ENCODE measurements at places on chromosomes 2 and 18. TPM values are rescaled to one million over a fixed set of nuclear protein-coding genes. Genes with fewer than 3 reads are reported as not detected.

DNA sequence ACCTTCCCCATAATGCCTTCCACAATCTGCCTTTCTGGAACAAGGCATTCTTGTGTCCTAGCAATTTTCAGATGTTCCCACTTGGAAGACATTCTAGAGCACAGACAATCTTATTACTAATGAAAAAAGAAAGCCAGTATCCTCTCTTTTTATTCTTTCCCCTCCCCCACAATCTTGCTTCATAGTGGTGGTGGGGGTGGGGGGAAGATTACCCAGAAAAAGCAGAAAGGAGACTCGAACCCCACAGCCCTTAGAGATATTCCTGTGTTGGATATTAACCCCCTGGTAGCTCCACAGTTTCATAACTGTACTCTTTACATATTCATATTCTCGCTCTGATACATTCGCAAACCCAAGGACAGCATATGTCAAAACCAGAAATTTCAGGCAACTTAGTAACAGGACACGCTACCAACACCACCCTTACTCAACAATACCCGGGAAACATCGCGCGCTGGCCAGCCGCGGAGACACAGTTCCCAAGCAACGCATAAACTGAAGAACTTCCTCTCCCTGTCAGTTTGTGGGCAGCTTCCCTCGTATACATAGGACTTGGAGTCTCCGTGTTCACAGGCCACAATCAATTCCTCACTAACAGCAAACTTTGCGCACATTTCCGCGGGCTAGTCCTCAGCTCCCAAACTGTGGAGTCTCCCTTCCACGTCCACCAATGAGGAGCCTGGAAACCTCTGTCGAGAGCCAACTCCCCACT is 793 bp downstream of the NR4A2 start:
- H3K4me1 ChIP-seq = peaks cover 14% of the 10 kb centered on the region
- H3K36me3 ChIP-seq = no peaks in the 10 kb centered on the region
- H3K27me3 ChIP-seq = peaks cover 14% of the 10 kb centered on the region
- peak overlapping the region; percentile 65 for H3K27ac ChIP-seq
- peak overlapping the region; percentile 48 for H3K4me3 ChIP-seq

GRCh38 chr2:15323227-15323626 is 237.9 kb downstream of the NBAS start:
- DNase-seq = no peak
- no peaks in the 10 kb centered on the region for H3K27me3 ChIP-seq
- no peaks in the 10 kb centered on the region for H3K36me3 ChIP-seq
- no peaks in the 10 kb centered on the region for H3K4me1 ChIP-seq
- H3K4me3 ChIP-seq = no peak overlapping the region
- H3K27ac ChIP-seq = no peak overlapping the region

DNA sequence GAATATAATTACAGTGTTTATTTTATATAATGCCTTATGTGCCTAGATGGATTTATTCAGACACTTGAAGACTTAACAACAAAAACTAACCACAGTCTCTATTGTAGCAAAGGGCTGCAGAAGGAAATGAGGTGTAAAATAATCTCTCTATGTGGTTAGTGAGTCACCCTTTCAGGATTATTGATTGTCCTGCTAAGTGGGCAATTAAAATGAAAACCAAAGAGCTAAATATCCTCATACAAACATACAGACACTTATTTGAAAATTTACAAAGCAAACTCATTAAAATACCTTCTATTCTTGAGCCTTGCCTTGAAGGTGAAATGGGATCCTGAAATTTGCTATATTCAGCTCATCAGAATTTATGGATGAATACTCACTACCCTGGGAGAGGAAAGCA is 27.7 kb upstream of the DCC start:
- no peaks in the 10 kb centered on the region for H3K27me3 ChIP-seq
- no peak overlapping the region for H3K27ac ChIP-seq
- H3K36me3 ChIP-seq = no peaks in the 10 kb centered on the region
- H3K4me1 ChIP-seq = no peaks in the 10 kb centered on the region
- DNase-seq = no peak
- H3K4me3 ChIP-seq = no peak overlapping the region

DNA sequence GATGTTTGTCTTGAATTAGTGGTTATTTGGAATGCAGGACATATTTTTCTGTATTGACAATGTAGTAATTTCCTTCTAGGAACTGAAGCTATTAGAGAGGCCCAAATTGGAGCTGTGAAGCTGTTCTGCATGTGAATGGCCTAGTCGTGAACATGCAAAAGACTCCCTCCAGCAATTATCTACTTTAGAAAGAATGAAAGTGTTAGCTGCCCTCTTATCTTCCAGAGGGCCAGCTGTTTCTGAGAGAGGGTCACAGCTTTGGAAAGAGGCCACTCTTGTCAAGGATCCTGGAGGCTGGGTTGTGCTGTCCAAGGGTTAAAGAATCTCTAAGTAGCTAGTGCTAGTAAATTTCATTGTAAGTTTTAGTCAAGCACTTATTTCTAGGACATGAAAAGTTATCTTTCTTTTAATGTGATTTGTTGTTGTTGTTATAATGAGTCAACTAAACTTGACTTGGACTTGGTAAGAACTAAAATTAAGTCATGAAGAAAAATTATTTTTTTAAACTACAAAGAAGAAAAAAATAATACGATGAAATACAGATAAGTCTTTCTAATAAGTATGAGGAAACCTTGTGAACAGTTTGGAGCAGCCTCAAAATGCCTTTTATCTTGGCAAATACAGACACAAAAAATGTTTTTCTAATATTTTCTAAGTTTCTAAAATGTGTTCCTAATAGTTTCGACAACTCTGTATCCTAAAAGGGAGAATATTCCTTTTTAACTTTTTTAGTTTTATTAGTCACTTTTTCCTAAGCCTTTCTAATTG is 36.8 kb downstream of the DPP4 start:
- H3K27me3 ChIP-seq = no peaks in the 10 kb centered on the region
- peak; percentile 30 for DNase-seq
- no peak overlapping the region for H3K27ac ChIP-seq

- H3K27ac ChIP-seq = no peak overlapping the region
- H3K36me3 ChIP-seq = no peaks in the 10 kb centered on the region
- DNase-seq = no peak
- H3K27me3 ChIP-seq = no peaks in the 10 kb centered on the region
- H3K4me3 ChIP-seq = no peak overlapping the region
Measured at GRCh38 chr2:88606371-88607030, 20.8 kb downstream of the EIF2AK3 start.

DNA sequence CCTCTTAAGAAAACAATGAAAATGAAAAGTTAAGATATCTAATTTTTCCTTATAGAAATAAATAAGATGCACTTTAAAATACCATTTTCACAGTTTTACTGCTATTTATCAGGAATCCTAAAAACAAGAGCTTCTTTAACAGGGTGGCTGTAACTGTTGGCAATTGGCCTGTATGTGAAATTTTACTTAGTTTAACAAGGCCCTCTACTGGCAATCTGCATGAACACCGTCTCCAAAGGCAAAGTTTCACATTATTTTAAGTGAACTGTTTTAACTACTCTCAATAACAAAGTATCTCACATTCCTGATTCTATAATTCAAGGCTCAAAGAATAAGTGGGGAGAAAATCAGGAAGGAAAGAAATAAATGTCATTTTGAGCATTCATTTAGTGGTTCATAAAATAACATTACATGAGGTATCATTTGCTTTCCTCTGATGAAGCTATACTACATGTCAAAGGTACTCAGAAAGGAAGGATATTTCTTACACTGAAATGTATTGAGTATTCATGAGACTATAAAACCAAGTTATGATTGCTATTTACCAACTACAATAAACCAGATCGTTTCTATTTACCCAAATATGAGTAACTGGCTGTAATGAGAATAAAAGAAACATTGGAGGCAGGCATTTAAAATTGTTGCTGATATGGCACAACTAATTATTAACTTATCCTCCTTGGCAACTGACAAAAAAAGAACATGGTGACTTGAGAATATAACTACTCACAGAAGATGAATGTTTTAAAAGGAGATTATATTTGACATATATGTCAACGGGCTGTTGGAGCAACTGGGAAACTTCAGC is 7.0 kb downstream of the NCKAP5 start:
- H3K36me3 ChIP-seq = no peaks in the 10 kb centered on the region
- no peaks in the 10 kb centered on the region for H3K4me1 ChIP-seq
- peak; percentile 74 for DNase-seq
- H3K27me3 ChIP-seq = no peaks in the 10 kb centered on the region

Gene UPP2
- not detected for total RNA-seq
